ENCODE measurements at places on chromosomes 7 and 10.

DNA sequence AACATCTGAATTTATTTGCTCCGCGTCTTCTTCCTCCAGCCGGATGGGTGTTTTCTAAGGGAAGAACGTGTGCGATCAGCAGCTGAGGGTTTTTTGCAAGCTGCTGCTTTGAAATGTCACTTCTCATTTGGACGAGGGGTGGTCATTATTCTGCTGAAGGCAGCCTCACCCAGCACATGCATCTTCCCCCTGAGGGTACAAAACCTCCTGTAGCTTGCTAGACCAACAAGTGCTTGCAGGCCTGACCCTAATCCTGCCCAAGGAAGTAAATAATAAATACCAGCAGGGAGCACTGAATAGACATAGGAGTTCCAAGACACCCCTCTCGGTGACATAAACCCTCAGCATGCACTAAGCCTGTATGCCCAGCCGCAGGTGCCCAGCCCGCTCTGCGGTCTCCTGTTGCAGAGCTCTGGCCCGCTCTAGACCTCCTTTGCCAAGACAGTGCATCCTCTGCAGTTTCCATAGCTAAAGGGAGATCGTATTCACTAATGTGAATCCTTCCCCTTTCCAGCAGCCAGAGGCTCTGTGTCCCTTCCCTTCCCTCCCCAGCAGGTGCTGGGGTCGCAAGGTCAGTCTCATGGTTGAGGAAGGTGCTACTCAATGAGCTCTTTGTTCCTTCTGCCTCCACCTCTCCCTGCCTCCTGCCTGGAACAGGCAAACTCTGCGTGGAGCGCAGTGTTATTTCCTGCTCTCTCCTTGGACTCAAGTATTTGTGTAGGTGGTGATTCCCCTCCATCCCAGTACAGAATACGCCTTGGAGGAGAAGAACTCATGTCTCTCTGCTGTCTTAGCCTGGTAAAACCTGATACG lies 36.6 kb downstream of the SBDS start:
- no peak for DNase-seq

- DNase-seq = peak; percentile 8
Measured at GRCh38 chr7:25259487-25260243, 31.4 kb upstream of the NPVF start.

DNA sequence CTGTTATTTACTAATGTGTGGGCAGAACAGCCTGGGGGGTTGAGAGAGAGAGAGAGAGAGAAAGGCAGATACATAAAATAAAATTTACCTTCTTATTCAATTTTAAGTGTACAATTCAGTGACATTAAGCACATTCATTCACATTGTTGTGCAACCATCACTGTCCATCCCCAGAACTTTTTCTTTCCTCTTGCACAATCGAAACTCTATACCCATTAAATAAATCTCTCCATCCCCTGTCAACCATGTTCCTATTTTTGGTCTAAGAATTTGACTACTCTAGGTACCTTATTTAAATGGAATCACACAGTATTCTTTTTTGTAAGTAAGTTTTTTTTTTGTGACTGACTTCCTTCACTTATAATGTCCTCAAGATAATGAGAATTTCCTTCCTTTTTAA lies 181.6 kb downstream of the SND1 start:
- DNase-seq = no peak

GRCh38 chr7:42278344-42278743 lies 41.3 kb upstream of the GLI3 start:
- DNase-seq = no peak
